ENCODE measurements at places on chromosomes 16 and 17.

- DNase-seq, result no peak
These were observed 174.7 kb downstream of the KATNIP start for GRCh38 chr16:27724482-27725235.

GRCh38 chr17:50177476-50177875, 11.7 kb downstream of the SGCA start:
- DNase-seq, result no peak

- no peak for DNase-seq
These were observed 45.9 kb downstream of the SKAP1 start for GRCh38 chr17:48384164-48384563.

DNA sequence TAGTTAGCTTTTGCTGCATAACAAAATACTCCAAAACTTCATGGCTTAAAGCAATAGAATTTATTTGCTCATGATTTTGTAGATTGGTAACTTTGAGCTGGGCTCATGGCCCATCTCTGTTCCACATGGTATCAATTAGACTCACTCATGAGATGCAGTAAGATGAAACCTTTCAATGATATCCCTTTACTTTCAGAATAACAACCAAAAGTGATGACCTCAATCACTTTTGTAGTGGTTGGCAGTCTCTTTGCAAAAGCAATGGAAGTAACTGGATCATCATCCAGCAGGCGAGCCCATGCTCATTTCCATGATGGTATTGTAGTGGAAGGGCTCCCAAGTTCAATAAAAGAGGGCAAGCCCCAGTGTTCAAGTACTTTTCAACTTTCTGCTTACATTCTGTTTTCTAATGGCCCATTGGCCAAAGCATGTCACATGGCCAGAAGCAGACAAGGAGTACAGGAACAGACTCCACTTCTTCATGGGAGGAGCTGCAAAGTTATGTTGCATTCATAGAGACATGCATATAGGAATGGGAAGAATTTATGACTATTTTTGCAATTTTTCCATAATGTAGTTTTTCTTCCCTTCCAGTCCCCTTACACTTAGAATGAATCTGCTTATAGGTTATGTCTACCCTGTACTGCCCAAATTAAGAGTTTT, 41.7 kb downstream of the EFCAB5 start:
- no peak for DNase-seq
